ENCODE measurements at places on chromosomes 5 and 9. TPM values are rescaled to one million over a fixed set of nuclear protein-coding genes. Genes with fewer than 3 reads are reported as not detected.
A peak's percentile ranks its signal among the peaks of the same experiment; 100 is the strongest.

DNA sequence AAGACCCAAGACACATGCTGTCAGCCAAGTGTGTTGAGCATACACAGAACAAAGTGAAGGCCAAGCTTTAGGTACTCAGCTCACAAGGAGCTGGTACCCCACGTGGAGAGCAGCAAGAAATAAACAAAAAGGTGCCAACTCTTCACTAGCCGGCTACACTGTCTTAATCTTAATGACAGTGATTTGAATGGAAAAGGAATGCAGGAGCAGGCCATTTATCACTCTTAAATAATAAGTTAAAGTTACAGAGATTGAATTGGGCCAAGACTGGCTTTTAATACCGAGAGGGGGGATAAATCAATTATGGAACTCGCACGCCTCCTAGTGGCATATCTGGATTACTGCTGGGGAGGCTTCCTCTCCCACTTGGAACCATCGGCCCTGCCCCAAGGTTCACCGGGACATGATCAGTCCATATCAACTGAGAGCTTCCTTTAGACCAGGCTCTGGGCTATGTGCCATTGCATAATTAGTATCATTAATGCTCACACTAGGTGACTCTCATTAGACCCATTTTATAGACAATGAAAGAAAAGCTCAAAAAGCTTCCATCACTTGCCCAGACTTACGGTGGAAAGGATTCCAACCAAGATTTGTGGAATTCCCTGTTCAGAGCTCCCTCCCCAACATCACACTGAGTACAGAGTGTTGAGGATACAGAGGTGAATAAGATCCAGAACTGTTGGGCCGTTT, 94.0 kb downstream of the ACTL7B start:
- peak; percentile 29 for DNase-seq

- no peak for DNase-seq
Measured at GRCh38 chr5:157518963-157519362, 56.6 kb downstream of the ADAM19 start.

DNA sequence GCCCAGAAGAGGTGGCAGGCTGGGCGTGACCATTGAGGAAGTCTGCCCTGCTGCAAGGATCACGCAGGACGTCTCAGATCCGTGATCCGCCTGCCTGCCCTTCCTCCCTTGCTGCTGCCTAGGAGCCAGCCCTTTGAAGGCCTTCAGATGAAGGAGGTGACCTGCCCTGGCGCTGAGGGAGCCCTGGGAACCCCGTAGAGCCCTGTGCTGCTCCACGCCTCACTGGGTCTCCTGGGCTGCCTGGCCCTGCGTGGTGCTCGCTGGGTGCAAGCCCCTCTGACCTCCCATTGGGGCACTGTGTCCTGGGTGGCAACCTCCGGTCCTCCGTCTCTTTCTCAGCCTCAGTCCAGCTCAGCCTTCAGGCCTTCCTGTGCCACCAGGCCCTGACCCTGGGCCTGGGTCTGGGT, 295.3 kb upstream of the IRX4 start:
- no peak for DNase-seq

DNA sequence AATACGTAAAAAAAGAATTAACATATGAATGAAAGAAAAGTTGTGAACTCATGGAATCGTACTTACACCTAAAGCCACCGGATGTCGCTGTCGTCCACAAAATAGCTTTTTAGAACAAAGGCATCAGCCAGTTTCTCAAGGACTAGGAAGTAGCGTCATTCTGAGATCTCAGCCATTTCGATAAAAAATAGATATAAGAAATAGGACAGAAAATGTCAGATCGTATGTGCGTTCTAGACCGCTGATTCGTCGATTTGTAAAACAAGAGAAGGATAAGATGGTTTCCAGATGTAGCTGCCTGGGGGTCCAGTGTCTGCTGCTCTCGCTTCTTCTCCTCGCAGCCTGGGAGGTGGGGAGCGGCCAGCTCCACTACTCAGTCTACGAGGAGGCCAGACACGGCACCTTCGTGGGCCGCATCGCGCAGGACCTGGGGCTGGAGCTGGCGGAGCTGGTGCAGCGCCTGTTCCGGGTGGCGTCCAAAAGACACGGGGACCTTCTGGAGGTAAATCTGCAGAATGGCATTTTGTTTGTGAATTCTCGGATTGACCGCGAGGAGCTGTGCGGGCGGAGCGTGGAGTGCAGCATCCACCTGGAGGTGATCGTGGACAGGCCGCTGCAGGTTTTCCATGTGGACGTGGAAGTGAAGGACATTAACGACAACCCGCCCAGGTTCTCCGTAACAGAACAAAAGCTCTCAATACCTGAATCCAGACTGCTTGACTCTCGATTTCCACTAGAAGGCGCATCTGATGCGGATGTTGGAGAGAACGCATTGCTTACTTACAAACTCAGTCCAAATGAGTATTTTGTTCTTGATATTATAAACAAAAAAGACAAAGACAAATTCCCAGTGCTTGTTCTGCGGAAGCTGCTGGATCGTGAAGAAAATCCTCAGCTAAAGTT, at the start of gene PCDHA10:
Gene PCDHA10 (plus strand): TSS at position 126 of the 903 bp plus-strand sequence. CDS start 152 bp downstream, at position 278.
- DNase-seq: no peak

GRCh38 chr5:65068410-65068809, 299.7 kb downstream of the CWC27 start:
- no peak for DNase-seq

Gene MYMK
- polyA plus RNA-seq: not detected

DNA sequence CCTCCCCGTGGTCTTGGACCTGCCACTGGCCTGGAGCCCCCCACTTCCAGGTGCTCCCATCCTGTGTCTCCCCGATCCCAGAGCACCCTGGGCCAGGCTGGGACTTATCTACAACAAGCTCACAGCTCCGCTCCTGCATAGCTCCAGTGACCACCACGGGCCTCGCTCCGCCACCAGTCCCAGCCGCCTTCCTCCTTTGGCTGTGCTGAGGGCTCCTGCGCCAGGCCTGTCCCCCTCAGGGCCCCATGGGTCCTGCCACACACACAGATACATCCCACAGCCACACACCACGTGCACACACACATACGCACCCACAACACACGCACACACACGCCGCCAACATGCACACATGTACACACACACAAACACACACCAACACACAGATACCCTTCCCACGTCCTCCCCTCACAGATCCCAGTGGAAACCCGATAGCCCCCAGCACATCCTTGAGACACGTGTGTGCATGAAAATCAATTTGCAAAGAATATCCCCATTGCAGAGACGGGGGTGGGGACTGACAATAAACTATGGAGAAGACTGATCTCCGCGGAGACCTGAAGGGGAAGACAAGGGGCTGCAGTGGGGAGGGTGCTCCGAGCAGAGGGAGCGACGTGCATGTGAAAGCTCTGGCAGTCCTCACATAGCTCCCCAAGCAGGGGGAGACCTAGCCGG, 18.5 kb upstream of the LAMC3 start:
- DNase-seq: no peak

DNA sequence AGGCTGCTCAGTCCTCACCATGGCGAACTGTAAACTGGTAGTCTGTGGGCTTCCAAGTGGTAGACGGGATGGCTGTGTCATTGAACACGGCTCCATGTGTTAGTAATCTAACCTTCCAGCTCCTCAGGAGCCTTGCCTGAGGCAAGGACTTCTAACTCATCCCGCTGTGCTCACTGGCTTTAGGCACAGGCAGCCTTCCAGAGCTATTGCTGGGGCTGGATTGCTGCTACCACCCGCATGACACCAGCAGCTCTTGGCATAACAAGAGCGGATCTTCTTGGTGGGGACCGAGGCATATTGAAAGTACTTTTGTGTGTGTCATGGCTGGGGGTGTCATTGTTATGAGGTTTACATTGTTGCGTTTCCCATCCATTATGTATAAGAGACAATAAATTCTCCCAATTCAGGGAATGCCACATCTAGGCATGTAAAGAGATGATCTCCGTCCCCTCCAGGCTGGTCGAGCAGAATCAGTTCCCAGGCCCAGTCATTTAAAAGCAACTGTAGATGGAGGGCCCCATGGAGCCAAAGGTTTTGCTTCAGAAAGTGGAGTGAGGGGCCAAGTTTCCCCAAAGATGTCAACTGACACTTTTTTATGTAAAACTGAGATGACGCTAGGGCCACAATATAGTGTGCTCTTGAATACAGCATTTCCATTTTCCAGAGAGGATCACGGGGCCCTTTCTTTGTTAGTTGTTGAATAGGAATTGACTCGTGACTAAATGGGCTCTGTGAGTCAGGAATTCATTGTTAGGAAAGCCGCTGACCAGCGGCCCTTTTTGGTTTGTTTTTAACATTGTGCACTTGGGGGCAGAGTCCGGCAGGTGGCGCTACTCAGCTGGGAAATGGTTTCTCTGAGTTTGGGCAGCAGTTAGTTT, 759.5 kb downstream of the TAF11L14 start:
- peak; percentile 24 for DNase-seq

Gene RAB3C
- 0.22 TPM for polyA plus RNA-seq

DNA sequence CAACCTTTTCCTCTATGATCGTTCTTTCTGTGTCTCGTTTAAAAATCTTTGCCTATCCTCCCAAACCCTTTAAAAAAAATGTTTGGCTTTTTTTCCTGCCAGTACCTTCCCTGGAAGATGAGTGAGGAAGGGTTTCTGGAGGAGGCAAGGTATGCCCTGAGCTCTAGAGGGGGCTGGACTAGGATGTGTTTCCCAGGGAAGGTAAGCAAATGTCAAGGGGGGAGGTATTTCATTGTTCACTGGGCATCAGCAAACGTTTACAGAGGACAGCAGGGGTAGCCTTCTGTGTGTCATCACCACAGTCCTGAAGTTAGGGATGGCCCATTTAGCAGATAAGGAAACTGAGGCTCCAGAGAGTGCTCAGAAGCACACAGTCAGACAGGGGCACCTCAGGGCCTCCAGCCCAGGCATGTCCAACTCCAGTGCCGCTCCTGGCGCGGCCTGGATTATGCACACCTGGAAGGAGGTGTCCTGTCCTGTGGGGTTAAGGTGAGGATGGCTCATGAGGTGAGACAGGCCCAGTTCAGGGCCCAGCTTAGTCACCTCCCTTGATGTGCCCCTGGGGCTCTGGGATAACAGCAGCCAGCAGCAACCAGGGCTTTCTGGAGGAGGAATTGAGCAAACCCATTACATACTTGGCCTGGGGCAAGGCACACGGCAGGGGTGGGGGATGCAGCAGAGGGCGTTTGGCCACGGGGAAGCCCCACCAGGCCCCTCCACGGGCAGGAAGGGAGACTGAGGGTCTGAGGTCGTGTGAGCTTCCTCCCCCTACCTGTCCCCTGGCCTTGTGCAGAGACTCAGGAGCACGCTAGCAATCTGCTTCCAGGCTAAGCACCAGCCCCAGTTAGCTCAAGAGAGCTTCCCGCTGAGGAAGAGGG, 100.3 kb upstream of the LMX1B start:
- DNase-seq: no peak

DNA sequence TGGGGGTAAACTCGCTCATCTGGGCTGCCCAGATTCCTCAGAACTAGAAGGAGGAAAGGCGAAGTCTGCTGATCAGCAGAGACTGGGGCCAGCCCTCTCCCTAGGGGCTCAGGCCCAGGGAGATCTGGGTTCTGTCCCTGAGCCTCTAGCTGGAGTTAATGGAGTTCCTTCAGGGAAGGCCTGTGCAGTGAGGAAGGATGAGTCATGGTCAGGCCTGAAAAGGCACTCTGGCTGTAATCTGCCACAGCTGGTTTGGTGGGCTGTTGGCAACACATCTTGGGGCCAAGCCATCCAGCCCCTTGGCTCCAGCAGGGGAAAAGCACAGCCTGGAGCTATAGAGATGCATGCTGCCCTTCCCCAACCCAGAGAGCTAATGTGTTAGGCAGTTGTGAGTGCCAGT, 459.6 kb downstream of the PRELID2 start:
- no peak for DNase-seq

GRCh38 chr5:151051066-151051930, 29.5 kb downstream of the TNIP1 start:
- peak; percentile 81 for DNase-seq

Gene PDLIM7
- polyA plus RNA-seq: 129 TPM

Gene OTP
- polyA plus RNA-seq: not detected

DNA sequence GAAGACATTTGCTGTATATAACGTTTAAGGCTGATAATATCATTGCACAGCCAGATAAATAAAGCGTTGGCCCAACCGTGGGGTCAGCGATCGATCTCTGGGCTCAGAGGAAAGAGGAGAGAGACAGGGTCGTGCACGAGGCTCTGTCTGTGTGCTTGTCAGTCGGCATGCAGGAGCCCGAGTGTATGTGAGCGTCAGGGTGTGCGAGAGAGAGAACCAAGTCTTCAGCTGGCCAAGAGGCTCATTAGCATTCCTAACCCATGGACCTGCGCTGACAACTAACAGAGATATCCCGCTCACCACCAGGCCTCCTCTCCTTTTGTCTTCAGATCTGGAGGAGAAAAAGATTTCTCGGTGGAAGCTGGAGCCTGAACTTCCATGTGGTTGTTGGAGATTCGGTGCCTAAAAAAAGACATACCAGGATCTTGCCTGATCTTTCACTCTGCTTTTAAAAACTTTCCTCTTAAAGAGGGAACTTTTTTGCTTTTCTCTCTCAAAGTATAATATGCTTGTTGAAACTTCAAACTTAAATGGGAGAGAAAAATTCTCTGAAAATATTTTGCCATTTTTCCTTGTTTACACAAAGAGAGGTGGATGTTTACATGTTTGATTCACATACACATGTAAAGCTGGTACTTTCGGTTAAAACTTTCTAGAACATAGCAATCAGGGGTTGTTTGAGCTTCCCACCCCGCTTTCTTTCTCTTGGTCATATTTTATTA, 16.5 kb downstream of the NR2F1 start:
- no peak for DNase-seq

DNA sequence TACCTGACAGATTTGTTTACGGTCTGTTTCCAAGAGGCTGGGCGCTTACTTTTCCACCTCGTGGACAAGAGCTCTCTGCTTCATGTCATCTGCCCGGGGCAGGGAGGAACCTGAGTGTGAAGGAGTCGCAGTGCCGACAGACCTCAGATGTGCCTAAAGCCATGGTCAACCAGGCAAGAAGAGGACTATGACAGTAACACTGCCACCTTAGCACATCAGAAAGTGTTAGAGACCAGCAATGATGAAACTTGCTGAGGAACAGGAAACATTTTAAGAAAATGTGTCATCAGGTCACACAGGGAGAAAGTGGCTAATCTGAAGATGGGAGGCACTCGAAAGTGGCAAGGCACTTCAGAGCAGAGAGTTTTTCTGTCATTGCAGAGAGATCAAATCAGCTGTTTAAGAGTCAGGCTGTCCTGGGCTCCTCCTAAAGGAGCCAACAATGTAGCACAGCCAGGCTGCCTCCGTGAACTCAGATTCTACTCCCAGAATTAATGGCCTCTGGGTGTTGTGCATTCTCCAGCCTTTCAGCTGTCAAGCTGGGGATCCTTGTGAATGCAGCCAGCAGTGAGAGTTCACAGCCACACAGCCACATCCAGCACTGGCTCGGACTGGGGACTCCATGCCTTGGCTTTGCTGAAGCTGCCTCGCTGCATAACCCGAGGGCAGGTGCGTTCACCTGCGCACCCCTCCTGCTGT, 94.6 kb downstream of the RAPGEF1 start:
- no peak for DNase-seq

DNA sequence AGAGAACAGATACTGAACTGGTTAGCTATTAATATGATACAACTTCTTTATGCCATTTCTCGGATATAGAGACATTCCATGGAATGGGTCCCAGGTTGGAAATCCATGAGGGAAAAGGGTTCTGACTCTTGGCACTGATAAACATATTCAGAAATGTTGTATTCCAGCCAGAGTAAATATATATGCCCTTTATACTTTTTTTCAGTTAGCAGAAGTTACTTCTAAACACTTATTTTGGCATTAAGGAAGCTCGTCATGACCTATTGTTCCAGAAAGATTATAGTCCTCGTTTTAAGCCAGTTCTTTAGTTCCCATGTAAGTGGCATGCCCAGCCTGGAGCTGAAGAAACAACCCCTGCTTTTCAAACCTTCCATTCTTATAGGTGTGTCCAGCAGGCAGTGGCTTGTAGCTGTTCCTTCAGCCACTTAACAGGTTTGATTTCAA, 181.6 kb downstream of the CD180 start:
- DNase-seq: no peak

GRCh38 chr5:154395407-154396106, 50.2 kb upstream of the SAP30L start:
- no peak for DNase-seq

All from heart right ventricle (tissue), 16 donors.